ENCODE measurements at places on chromosomes 5 and 9.

- DNase-seq, result peak; percentile 72
Measured at GRCh38 chr9:89372230-89372816, 54.0 kb downstream of the SECISBP2 start.

DNA sequence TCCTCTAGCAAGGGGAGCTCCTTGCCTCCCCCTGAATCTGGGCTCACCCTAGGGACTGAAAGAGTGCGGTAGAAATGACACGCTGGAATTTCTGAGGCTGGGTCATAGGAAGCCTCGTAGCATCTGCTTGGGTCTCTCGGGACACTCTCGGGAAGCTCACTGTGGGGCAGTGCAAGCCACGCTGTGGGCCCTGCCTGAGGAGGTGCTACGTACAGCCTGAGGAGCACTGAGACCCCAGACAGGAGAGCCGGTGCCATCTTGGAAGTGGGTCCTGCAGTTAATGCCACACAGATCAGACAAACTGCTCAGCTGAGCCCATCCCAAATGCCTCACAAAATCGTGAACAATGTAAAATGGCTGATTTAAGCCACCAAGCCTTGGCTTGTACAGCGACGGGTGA lies 1.8 kb downstream of the MRPL36 start:
- no peak for DNase-seq

GRCh38 chr5:125274938-125275724 lies 528.7 kb upstream of the ZNF608 start:
- DNase-seq, result no peak

DNA sequence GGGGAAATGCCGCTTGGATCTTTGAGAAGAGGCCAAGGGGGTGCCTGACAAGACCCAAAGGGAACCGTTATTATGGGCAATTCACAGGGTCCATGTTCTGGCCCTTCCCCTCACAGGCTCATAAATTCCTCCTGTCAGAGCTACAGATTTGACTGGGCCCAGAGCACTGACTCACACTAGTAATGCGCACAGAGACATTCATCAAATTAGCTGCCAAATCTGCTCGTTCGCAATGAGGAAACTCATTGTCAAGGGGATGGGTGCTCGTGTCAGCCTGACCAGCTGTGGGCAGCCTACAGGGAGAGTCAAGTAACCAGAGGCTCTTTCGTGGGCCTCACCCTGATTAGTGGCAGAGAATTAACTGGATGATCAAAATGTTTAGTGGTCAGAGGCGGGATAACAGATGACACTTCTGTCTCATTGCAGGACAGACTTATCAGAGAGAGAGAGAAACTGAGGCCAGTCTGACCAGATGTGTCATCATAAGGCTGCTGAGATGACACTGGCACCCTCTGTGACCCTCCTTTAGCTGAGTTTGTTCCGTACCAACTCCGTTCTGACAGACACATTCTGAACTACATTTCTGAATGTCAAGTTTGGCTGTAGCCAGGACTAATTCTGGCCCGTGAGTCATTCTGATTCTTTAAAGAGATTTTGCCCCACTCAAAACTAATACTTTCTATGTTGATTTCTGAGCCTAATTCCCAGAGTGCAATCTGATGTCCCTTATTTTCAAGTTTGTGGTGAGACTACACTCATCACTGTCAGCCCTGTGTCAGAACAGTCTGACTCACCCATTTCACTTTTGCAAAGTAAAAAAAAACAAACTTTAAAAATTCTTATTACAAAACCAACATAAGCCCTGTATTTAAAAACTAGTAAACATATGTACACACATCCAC lies 377.1 kb downstream of the ACTL7B start:
- no peak for DNase-seq

DNA sequence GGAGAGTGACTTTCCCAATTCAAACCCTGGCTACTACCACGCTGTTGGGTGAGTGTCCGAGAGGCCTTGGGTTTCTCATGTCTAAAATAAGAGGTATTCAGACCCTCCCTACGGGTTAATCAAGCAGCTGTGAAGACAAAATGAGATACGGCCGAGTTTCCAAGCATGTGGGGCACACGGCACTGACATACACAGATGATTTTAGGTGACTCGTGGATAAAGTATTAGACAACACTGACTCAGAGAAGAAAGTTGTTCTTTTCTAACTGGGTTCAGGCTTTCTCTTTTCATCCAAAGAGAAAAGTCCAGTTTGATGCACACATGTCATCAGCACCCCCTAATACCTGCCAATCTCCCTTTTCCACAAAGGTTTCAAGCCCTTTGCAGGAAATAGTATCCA lies 15.6 kb downstream of the FOXI1 start:
- no peak for DNase-seq

DNA sequence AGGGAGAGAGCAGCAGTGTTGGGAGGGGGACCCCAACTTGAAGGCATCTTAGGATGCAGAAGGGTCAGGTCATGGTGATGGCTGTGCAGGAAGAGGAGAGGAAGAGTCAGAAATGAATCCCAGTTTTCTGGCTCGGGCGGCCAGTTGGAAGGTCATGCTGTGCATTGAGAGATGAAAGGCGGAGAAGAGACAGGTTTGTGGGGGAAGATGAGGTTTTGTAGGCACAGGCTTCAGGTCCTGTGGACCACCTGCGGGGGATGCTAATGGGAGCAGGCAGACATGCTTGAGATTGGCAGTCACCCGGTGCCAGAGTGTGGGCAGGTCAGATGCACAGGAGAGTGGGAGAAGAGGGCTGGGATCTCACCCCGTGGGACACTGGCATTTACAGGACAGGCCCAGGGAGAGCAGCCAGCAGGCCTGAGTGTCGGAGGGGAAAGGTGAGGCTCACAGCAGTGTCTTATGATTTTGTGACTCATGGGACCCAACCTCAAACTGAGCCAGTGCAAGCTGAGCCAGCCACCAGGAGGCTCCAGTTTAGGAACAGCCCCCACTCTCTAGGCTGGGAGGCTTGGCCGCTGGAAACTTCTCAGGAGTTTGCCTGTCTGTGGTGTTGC lies 17.5 kb downstream of the STXBP1 start:
- DNase-seq, result peak; percentile 3

- DNase-seq, result no peak
Measured at GRCh38 chr5:40447438-40447837, 232.3 kb upstream of the PTGER4 start.

DNA sequence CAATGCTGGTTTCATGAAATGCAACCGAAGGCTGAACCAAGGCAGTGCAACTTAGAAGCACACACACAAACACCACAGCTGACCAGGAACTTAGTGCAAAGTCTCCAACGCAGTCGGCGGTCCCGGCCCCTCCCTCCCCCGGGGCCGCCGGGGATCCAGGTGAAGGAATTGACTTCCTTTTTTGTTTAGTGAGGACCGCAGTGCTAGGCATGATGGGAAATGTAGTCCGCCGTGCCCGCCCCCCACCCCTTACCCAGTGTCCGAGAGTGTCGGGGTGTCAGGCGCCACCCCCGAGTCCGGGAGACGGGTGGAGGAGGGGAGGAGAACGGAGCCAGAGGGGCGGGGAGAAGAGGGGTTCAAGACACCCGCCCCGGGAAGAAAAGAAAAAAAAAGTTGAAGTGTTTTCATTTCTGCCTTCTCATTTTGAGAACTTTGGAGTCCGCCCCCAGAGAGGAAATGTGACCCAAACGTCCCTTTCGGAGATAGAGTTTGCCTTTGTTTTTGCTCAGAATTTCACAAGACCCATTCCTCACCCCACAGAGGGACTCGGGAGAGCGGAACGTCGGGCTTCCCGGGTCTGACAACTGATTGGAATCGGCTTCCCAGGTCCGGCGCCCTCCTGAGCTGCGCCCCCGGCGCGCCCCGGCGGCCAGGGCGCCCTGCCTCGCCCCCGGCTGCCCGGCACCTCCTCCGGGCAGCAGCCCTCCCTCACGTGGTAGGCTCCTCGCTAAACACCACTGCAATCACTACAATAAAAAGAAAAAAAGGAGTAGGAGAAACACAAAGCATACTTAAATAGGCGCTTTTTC lies 2.0 kb downstream of the IER5L start:
- peak; percentile 67 for DNase-seq

GRCh38 chr5:149256451-149256850 lies 15.2 kb upstream of the AFAP1L1 start:
- DNase-seq, result no peak

Measured in CD4-positive, alpha-beta T cell treated with Interleukin-12 subunit alpha and Interleukin-12 subunit beta, for 1 hour (primary cell).